ENCODE measurements at places on chromosomes 16 and 17.

GRCh38 chr17:54950116-54950515 lies 18.3 kb downstream of the COX11 start:
- DNase-seq, result peak; percentile 62

DNA sequence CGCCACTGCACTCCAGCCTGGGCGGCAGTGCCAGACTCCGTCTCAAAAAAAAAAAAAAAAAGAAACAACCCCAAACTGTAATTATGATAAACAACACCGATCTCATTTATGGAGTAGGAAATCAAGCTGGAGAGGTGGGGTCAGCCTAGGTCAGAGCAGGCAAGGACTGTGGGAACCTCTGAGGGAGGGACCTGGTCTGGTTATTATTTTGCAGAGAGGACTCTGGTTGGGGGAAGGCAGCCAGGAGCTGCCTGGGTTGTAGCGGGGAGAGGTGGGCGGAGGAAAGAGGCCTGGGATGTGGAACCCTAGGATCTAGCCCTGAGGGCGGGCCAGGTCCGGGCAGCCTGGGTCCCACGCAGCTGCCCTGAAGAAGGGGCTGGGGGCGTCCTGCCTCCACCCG lies 10.9 kb upstream of the HS3ST6 start:
- DNase-seq, result no peak

- DNase-seq, result no peak
These were observed 13.6 kb upstream of the RASD1 start for GRCh38 chr17:17509601-17510425.

GRCh38 chr17:55177159-55177854 lies 87.5 kb upstream of the HLF start:
- peak; percentile 29 for DNase-seq

DNA sequence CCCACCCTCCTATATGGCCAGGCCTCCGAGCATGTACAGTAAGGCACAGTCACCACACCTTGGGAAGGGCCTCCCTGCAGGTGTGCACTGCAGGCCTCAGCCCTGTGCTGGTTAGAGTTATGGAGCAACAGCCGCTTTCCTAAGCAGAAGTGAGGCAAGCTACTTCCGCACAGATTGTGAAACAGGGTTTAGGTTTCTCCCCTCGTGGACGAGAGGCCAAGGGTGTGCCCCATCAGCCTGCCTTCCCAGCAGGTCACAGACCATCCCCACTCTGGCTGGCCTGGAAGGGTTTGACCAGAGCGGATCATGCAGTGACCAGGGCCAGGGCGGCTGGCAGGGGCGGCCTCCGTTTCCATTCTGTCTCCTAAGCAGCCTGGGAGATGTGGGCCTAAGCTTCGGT lies 4.7 kb downstream of the MSRB1 start:
- no peak for DNase-seq

GRCh38 chr17:13490427-13490826 lies 111.3 kb downstream of the HS3ST3A1 start:
- DNase-seq, result peak; percentile 28

- no peak for DNase-seq
These were observed 1.8 kb upstream of the NDE1 start for GRCh38 chr16:15648135-15648730.

DNA sequence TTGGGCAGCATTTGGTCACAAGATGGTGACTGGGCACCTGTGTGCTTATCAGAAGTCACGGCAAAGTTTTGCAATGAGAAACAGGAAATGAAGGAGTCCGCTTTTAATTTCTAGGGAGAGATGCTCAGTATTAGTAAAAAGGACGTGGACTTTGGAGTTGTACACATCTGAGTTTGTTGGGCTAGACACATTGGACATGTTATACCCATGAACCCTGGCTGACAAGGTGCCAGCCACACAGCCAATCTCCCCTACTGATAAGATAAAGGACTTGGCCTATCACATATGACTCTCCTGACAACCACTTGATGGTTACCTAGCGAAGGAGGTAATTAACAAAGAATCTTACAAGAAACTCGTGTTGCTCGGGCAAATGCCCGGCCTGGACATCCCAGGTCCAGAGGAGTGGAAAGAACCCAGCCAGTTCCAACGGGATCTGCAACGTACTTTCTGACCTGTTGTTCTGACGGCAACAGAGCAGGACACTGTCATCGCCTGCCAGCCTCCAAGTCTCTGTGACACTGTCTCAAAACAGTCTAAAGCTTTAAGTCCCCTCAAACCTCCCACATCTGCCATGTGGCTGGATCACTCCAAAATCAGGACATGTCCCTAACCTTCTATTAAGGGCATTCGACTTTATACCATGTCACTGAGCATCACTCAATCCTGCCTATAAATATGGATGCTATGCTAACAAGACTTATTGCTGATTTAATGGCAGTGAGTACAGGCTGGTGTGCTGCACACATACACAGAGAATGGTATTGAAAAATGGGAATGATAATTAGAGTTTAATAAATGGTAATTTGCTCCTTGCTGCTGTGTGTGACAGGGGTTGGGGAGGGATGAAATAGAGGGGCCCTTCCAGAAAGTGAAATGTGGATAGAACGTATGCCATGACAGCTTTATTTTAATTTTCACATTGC lies 47.6 kb upstream of the LYRM9 start:
- no peak for DNase-seq

DNA sequence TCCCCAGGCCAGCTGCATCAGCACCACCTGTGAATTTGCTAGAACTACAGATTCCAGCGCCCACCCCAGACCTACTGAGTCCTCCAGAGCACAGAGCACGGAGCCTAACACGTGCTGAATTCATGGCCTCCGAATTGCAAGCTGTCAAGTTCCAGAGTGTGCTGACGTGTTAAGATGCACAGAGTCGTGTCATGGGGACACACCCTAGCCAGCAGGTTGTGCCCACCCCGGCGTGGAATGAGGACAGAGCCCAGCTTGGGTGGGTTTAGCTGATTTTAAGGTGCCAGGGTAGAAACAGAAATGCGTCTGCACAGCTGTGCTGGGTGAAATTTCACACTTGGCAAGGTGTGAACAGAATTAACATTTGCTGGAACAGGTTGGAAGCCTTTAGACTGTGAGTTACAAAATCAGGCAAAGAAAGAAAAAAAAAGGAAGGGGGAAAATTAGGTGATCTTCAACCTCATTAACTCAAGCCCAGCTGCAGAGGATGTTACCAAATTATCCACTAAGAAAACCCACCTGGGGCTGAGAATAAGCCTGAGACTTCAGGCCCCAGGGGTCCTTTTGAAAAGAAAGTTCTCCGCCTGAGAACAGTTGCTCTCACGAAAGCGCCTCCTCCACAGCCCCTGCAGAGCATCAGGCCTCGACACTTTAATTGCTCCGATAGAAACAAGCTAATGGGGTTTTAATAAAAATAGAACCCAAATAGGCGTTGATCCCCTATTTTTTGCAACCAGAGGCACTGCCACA lies 27.1 kb downstream of the GINS3 start:
- no peak for DNase-seq

GRCh38 chr16:85891776-85892166 lies 7.2 kb upstream of the IRF8 start:
- DNase-seq, result no peak

DNA sequence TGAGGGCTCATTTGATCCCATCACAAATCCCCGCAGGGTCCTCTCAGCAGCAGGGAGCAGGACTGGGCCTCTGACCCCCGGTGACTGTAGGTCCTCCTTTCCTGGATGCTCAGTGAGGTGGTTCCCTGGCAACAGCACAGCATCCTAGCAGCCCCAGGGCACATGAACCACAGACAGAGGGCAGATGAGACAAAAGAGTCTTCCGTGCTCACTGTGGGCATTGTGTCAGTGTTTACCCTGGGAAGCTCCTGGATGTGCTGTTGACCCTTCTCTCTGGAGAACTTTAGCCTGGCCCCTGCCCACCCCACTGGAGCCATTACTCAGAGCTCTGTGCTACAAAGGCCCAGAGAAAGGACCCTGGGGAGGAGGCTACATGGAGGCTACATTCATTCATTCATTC lies 21.7 kb upstream of the TMEM220 start:
- no peak for DNase-seq

DNA sequence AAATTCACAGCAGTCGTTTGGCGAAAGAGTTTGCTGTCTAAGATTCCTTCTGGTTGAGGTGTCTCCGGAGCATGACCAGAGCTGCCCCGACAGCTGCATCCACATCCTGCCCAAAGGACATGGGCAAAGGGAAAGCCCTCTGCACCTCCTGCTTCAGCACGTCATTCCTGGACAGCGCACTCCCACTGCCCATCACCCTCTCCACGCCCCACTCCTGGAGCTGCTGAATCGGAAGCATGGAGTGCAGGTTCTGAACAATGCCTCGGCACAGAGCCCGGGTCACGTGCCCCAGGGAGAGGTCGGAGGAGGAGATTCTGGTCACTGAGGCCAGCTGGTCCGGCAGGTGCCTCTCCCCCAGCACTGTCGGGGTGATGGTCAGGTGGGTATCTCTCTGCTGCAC lies 1.3 kb upstream of the TRPV1 start:
- peak; percentile 43 for DNase-seq

GRCh38 chr16:8323153-8323552 lies 267.2 kb downstream of the TMEM114 start:
- no peak for DNase-seq

- DNase-seq, result no peak
These were observed 545.2 kb upstream of the CDH11 start for GRCh38 chr16:65667011-65667578.

- no peak for DNase-seq
These were observed 6.1 kb upstream of the PRKCA start for GRCh38 chr17:66296289-66296725.

DNA sequence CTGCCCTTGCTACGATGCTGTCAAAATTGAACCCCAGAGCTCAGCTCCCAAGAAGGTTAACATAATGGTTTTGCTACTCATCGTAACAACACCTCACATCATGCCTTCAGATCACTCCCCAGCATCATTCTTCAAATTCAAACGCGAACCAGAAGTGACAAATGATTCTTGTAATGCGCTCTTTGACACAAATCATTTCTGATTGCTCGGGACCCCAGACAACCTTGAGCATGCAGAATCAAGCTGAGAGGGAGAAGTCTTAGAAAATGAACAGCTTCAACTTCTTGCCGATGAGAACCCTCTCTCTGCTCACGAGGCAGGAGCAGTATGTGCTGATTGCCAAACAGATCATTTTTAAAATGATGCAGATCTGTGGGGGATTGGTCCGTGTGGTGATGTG lies 241.0 kb upstream of the ASIC2 start:
- DNase-seq, result no peak

DNA sequence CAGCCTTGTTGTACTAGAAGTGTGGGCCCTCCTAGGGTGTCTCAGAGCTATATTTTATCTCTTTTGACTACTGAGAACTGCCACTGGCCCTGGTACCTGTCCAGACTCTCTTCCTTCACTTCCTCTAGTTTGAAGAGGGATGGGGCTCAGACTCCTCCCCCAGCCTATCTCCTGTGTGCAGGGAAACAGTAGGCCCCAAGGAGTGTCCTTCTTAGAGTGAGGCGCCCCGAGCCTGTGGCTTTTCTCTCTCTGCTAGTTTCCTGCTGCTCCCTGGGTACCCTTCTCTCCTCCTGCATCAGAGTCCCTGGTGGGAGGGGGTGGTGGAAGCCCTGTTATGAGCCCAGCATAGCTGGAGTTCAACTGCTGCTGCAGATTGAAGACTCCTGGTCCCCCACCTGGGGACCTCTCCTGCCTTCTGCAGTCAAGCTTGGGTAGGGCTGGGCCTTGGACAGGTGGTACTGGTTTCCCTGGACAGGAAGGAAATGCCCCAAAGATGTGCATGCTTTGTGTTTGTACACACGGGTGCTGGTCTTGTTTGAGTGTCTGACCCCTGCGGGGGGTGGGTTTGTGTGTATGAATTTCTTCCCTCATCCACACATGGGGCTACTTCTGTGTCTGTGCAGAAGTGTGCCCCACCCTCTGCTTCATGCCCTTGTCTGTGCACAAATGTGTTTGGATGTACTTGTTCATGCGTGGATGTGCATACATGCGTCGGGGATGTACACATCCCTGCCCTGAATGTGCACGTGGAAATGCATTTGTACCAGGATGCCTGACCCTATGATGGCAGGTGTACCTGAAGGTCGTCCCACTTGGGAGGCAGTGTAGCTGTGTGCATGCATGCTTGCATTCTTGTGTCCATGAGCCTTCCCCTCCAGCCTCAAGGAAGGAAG lies 6.9 kb downstream of the RARA start:
- DNase-seq, result no peak

Data from LHCN-M2 (cell line).